ENCODE measurements at places on chromosomes 7 and 10.

DNA sequence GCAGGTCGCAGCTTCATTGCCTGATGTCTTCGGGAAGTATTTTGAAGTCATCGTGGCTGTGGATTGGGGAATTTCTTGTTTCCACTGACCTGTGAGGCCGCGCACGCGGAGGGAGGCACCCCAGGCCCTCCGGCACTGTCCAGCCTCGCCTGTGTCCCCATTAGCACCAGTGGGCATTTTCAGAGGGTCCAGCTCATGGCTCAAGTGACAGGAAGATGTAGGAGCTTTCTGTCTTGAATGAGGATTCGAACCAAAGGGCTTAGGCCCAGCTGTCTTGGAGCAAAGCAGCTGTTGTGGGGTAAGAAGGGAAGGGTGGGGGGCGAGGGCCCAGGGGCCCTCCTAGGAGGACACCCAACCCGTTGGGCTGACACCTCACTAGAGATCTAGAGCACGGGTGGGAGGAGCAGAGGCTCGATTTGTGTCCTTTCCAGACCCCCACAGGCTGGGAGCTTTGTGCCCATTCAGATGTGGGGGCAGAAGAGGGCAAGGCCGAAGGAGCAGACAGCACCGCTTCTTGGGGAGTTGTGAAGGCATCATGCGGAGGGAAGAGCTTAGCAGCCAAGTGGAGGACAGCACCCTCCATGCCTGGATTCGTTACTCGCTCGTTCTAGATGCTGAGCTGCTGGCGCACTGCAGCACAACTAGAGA lies 914 bp downstream of the ZNF37A start:
- no peak for DNase-seq

DNA sequence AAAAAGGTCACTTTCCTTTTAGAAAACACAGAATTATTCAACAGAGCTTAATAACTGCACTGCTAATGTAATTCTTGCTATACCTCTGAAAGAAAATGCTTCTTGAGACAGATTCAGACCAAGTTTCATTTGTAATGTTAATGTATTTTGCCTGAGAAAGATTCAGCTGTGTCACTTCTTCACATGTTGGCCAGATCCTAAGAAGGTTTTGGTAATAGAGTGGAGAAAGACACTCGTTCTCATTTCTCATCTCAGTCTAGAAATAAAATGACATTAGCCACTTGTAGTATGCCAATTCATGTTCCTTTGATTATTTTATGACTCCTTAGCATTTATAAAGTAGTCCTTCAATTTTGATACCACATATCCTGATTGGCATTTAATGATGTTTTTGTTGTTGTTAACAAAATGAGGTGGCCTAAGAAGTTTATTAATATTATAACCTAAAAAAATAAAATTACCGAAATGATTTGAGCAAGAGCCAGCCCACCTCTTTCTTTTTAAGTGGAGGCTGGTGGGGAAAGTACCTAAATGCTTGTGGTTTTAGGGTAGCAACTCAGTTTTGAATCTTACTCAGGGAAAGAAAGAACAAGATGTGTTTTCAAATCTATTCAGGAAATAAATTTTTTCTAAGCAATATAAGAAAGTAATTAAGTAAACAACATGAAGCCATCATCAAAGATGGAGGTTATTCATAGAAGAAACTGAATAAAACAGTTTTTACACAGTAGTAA lies 16.4 kb upstream of the ELAPOR2 start:
- DNase-seq, result no peak

DNA sequence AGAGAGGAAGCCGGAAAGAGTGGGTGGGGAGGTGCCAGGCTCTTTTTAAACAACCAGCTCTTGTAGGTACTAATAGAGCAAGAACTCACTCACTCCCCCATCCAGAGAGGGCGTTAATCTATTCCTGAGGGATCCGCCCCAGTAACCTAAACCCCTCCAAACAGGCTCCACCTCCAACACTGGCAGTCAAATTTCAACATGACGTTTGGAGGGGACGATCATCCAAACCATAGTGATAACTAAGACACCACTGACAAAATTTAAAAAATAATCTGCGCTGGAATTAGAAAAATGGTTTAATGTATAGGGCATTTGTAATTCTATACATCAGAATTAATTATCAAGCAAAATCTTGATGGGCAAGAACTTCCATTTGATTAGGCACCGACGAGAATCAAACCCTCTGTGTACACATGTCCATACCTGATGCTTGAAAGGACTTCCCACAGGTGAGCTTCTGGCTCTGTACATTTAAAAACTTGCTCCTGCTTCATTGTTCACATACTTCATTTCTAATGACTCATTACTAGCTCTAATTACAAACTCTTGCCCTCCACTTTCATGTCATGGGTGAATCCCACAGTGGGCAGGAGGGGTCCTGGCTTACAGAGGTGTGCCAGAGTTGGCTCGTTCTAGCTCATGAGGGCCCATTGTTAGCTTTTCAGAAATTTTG lies 20.6 kb upstream of the KDM7A start:
- no peak for DNase-seq

GRCh38 chr10:132281915-132282666 lies 25.7 kb downstream of the STK32C start:
- DNase-seq, result no peak

GRCh38 chr7:33981671-33982424 lies 76.5 kb downstream of the BMPER start:
- DNase-seq, result no peak

DNA sequence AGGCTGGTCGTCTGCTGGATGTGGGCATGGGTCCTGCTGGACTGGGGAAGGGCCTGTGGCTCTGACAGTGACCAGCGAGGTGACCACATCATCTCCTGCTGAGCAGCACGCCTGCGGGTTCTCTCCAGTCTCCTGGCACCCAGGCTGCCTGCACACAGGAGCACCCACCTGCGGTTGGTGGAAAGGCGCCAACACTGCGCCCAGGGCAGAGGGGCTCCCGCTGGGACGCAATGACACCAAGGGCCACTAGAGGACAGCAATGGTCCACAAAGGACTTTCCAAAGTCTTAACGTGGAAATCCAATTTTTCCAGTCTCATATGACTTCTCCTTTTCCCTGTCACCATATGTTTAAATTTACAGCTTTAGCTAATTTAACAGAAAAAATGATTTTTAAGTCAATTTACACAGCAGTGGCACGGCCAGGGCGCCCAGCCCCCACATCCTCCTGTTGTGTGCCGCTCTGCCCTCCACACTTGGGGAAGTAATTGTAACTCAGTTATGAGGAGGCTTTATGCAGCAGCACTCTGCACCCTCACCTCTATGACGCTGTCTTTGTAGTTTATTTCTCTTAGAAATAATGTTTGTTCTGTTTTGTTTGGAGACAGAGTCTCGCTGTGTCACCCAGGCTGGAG lies 38.1 kb downstream of the CFAP46 start:
- DNase-seq, result peak; percentile 68

DNA sequence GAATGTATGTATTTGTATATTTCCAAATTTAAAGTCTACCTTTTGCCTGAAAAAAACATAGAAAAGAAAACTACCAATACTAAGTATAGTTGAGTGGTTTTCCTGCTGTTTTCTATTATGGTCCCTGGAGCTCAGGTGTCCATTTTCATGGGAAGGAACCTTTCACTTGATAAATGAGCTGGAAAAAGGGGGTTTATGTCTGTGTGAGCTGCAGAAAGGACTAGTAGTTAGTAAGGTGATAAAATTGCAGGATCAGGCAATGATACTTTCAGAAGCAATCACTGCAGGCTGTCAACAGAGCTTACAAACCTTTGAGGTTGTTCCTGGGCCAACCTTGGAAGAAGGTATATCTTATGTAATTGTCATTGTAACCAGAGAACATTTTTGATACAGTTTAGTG lies 48.0 kb downstream of the ST7 start:
- DNase-seq, result no peak

DNA sequence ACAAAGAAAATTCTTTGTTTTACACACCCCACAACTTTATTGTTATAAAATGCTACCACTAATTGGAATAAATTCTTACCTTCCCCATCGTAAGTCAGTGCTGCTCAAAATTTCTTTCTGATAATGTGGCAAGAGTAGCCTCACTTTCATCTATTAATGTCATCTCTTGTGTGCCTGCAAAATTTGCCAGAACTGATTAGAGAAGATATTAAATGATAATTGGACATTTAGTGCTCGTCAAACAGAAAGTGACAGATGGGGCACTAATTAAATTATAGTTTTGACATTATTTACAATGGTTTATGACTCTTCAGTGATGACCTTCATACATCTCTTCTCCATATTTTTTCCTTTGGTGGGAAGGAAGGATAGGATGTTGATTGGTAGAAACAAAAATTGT lies 690.9 kb downstream of the NXPH1 start:
- DNase-seq, result no peak

DNA sequence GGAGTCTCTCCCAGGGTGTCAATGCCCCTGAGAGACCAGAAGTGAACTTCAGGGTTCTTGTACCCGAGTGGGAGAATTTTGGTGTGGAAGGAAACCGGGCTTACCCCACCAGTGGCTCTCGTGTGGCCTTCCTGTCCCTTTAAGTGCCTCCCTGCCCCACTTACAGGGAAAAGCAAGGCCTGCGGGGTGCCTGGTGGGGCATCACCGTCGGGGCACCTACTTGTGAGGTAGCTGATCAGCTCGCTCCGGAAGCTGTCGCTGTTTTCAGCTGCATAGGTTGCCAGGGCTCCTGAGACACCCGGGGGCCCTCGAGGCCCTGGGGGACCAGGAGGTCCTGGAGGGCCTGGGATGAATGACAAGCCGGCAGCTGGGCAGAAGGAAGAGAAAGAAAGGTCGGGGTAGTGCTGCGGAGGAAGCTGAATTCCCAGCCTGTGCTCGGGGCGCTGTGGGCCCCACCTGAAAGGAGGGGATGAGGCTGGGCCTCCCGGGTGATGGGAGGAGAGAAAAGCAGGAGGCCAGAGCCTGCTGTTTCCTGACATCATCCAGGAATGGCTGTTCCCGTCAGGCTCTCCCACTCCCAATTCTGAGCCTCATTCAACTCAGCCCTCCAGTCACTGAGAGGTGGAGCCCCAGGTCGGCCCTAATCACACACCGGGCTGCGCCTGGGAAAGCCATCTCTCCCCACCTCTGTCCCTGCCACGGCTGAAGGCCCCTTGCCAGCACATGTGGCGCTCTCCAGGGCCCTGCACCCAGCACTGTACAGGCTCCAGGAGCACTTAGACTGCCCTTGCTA lies 51.1 kb downstream of the COL17A1 start:
- DNase-seq, result no peak

DNA sequence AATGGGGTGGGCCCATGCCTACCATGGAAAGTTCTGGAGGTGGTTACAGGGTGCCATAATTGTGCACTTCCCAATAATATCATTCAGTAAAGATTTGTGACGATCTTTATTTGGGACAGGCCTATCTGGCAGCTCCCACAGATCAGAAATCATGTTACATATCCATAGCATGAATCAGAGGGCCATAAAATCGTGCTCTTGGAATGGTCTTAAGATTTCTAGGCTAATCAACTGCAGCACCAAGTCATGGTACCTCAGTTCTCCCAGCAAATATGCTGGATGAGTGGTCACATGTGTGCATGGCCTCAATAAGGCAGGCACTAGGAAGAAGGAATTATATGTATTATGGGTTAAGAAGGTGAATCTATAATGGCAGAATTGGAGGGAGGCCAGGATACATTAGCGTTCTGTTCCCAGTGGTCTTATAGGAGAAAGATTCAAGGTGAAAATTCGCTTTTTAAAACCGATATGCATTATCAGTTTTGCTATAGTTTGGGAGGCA lies 134.7 kb downstream of the NRP1 start:
- DNase-seq, result no peak

GRCh38 chr10:130801784-130802183 lies 509.7 kb downstream of the TCERG1L start:
- DNase-seq, result no peak

DNA sequence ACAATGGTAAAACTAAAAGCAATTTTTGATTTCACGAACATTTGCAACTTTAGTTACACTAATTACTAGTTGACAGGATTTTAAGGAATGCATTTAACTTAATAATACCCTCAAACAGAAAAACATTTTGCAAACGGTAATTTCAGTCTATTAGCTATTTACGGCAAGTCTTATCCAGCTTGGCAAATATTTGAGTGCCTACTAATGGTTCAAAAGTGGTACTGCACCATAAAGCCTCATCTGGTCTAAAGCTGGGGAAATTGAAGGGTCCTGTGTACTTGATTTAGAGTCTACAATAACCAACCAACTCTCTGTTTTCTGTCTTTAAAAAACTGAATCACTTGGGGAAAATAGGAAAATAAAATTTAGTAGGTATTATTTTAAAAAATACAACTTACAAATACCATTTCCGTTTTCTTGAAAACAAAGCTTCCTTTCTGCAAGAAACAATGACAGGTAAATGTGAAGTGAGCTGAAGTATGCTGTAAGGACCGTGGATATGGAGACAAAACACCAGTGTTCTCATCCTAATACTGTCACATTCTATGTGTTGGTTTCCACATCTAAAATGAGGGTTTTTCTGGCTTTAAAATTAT lies 142.3 kb downstream of the VPS50 start:
- DNase-seq, result no peak

GRCh38 chr7:28142650-28143049 lies 37.9 kb downstream of the JAZF1 start:
- no peak for DNase-seq

GRCh38 chr7:76064208-76064970 lies 16.5 kb downstream of the MDH2 start:
- no peak for DNase-seq

- no peak for DNase-seq
Observed at GRCh38 chr10:131848741-131849590, 51.8 kb upstream of the PPP2R2D start.

GRCh38 chr10:110221721-110222261 lies 14.4 kb downstream of the MXI1 start:
- DNase-seq, result peak; percentile 75

- peak; percentile 20 for DNase-seq
Observed at GRCh38 chr7:16934722-16935340, 53.0 kb upstream of the AGR3 start.

DNA sequence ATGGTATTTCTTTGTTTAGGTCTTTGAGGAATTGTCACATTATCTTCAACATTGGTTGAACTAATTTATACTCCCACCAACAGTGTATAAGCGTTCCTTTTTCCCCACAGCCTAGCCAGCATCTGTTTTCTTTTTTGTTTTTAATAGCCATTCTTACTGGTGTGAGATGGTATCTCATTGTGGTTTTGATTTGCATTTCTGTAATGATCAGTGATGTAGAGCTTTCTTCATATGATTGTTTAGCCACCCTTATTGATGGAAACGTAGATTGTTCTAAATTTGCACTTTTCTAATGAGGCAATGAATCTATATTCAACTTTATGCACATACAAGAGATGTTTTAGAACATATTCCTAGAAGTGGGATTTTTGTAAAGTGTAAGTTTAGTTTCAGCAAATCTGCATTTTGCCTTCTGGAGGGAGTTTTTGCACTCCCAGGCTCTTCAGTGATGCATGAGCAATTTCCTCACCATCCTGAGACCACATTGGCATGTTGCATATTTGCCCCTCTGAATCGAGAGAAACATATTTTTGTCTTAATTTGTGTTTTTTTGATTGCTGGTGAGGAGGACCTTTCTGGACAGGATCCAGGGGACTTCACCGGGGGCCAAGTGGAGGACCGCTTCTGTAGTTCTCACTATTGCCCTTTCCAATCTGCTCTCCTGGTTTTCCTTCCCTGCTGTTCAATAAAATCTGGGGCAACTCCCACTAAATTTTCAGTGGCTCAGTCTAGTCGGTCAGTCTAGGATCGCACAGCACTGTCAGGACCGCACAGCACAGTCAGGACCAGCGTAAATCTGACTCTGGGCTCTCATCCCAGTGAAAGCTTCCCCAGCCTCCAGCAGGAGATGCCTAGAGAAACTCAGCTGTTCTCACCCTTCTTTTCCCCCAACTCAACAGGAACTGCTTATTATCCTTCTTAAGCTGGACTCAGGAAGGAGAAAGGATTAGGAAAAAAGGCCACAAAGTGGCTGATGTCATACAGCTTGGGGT lies 157.0 kb downstream of the PTPN20 start:
- DNase-seq, result no peak
